ENCODE measurements at places on chromosomes 1 and 21. TPM values are rescaled to one million over a fixed set of nuclear protein-coding genes. Genes with fewer than 3 reads are reported as not detected.
A peak's percentile ranks its signal among the peaks of the same experiment; 100 is the strongest.

Gene MROH7
- total RNA-seq: 0.15 TPM

Gene MYBPH
- not detected for total RNA-seq

Gene SPRR2F
- not detected for total RNA-seq

Gene FCGR1A
- not detected for total RNA-seq

Gene NHLH1
- not detected for total RNA-seq

DNA sequence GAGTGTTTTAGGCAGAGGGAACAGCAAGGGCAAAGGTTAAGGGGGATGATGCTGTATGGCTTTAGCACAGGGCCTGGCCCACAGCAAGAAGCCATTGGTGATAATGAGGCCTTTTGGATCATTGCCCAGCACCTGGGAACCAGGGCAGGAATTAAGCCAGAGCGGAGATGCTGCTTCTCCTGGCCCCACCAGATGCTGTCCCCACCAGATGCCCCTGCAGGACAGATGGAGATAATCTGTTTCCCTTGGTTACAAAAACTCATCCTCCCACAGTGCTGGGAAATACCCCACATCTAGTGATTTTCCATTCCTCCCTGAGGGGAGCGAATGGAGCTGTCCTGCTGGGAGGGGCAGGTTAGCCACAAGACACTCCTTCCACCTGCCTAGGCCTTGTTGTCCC lies 18.8 kb downstream of the OPRD1 start:
- no peak for DNase-seq

DNA sequence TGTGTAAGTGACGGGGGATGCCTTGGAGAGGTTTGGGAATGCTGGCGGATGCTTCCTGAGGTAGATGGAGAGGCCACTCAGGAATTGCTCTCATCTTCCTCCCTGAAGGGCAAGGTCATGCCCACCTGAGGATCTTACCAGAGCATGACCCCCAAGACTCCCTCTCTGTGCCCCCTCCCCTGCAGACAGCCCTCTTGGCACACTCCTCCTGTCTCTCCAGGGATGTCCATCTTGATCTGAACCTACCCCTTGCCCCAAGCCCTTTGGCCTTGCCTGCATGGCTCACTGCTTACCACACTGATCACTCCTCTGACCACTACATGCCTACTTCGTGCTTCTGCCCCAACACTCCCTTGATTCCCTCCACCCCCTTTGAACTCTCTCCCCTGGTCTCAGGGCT lies 17.9 kb upstream of the MPL start:
- no peak for DNase-seq

GRCh38 chr1:45334308-45335245 lies 5.4 kb upstream of the TOE1 start:
- DNase-seq: no peak

DNA sequence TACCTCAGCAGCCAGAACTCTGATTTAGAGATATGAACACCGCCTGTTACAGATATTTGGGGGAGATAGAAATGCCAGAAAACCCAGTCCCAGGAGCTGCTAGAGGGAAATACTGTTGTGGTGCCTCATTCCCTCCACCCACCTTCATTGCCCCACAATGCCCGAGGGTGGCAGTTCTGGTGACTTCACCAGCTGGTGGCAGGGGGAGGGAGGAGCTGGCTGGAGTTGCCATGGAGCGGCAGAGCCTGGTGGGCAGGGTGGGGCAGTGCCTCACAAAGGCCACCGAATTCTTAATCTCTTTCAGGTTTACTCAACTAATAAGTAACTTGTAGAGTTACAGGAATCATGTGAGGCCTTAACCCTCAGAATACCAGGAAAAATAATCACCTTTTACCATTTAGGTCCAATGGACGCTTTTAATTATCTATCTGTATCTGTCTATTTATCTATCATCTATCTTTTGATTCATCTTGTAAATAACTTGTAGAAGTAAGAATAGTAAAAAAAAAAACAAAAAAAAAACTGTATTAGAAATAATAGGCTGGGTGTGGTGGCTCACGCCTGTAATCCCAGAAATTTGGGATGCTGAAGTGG lies 11.7 kb upstream of the S100A11 start:
- peak; percentile 97 for DNase-seq

GRCh38 chr1:54906586-54906985 lies 19.6 kb upstream of the DHCR24 start:
- DNase-seq: no peak
